GM06990 (cell line): ENCODE measurements at places on chromosomes 4 and X.

DNA sequence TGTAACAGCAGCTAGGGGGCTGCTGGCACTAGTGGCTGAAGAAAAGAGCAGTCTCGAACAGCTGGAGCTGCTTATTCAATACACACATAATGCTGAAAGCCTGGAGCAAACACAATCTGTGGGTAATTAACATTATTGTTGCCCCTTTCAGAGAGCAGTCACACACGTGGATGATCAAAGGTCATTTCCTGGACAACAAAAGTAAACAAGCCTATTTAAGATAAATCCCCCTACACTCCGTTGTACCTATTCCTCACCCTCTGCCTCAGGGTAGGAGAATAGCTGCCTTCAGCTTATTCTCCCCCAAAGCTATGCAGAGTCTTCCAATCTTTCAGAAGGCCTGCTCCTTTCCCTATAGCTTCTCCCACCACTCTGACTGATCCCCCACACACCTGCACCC is 803.9 kb downstream of the C4orf33 start:
- no peak for DNase-seq

GRCh38 chr4:134328741-134329140 is 127.2 kb upstream of the PABPC4L start:
- no peak for DNase-seq

GRCh38 chrX:106397788-106398538 is 213.8 kb upstream of the RADX start:
- DNase-seq: no peak

GRCh38 chr4:10123227-10124101 is 6.9 kb upstream of the WDR1 start:
- DNase-seq: no peak

- no peak for DNase-seq
Observed at GRCh38 chr4:55729351-55730279, 90.0 kb upstream of the EXOC1L start.

GRCh38 chrX:47247206-47247998 is 14.6 kb downstream of the USP11 start:
- DNase-seq: no peak

DNA sequence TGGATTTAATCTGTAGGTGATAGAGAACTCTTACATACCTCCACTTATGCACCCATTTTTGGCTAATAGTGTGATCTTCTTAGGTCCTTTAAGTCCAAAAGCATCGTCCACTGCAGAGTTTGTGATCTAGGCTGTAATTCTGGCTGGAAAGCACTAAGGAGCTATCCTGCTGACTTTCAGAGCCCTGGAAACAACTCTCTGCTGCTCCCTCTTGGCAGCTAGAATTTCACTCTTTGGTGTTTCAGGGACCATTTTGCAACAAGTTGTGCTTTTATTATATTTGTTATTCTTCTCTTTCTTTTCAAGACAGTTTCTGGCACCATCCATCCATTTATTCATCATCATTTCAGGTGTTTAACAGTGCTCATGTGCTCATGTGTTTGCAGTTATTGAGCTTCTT is 130.0 kb downstream of the RBM46 start:
- DNase-seq: no peak

- DNase-seq: no peak
Observed at GRCh38 chr4:18012134-18012806, 9.3 kb downstream of the LCORL start.

DNA sequence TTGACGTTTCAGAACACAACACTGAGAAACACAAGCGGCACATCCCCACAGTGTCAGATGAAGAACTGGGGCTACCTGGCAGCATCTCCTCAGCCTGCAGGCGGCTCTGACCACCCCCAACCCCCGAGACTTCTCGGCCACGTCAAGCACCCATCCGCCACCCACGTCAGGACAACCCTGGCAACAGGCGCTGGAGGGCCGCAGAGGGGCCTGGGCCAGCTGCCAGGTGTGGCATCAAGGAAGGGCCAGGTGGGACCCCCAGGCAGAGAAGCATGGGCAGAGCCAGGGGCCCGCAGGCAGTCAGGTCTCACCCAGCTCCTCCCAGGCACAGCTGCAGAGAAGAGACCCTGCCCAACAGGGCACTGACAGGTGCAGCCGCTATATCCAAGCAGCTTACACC is 22.3 kb downstream of the GAK start:
- no peak for DNase-seq

DNA sequence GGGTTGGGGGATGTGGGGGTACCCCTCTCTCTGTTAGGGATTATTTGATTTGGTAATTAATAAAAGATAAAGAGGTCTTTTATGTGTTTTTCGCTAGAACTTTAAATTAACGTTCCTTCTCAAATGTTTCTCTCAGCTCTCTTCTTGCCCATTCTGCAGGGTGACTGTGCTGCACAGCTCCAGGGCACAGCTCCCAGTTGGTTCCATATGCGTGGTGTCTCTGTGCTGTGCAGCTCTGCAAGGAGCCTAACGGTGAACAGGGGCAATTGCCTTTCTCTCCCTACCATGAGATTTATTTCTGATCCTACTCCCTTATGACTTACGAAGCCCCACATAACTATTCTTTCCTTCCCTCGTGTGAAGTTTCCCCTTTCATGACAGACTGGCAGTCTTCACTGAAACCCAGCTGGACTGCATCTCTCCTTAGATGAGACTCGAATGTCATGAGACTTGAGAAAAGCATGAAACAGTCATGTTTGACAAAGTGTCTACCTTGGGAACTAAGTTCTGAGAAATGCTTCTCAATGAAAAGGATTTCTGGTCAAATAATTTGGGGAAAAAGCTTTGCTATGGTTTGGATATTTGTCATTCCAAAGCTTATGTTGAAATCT is 50.2 kb upstream of the SPRY1 start:
- DNase-seq: no peak

DNA sequence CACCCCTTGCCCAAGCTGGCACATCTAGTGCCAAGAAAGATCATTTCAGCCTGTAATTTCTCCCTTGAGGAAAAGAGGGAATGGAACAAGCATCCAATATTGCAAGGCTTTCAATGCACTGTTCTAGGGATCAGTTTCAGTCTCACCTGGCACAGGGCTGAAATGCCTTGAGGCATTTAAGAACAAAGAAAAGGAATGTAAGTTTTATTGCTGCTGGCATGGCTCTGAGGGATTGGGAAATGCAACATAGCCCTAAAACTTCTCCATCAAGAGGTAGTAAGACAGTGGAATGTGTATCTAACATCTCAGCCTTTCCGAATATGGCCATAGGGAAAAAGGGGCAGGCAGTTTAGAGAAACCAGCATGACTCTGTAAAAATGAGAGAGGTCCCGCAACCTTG is 732.6 kb upstream of the LCORL start:
- no peak for DNase-seq

DNA sequence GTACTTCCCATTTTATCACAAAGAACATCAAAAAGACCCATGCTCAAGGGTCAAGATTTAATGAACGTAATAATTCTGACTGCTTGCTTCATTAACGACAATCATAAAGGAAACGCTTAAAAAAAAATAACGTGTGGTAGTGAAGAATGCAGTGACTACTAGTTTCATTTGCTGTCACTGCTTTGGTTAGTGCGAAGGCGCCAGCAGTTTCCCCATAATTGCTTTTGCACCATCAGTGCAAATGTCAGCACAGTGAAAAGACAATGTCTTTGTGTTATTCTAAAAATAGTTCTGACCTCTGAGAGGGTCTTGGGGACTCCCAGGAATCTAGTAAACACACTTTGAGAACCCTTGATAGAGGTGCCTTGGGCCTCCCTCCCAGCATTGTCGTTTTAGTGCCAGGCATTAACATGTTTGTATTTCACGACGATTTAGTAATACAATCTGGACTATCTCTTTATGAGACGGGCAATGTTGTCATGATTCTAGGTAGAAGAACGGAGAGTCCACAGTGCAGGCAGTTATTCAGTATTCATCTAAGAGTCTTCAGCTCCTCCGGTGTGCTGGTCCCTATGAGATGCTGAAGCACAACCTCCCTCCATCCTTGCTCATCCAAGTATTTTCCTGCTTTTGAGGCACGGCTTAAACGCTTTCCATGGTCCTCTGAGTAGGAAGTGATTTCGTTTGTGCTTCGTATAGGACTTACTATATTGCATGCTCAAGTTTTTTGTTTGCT is 71.0 kb downstream of the AFF1 start:
- peak; percentile 46 for DNase-seq

GRCh38 chrX:15678339-15678738 is 13.7 kb upstream of the CLTRN start:
- DNase-seq: no peak

DNA sequence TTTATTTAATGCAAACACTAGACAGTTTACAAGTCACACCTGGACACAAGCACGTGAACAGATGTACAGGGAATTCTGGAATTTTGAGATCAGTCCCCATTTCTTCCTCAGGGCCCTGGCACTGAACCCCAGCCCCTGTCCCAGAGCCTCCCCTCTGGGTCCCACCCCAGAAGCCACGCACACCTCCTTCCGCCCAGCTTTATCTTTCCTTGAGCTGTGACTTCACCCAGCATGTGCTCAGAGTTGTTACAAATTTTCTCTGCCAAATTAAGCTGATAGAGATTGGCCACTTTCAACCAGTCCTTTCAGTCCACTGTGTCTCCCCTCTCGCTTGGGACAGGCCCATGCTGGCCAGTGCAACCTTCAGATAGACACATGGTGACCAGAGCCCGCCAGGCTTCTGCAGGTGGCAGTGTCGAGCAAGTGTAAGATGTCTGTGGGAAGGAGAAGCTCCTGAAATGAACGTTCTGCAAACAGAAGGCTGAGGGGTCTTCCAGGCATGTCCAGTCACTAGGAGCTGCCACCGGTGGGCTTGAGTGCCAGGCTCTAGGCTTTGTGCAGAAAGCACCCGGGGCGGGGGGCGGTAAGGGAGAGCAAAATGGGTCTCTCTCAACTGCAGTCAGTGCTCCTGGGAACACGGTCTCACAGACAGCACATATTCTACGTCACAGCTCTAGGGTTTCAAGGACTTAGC is 73.3 kb downstream of the MTMR1 start:
- DNase-seq: no peak

DNA sequence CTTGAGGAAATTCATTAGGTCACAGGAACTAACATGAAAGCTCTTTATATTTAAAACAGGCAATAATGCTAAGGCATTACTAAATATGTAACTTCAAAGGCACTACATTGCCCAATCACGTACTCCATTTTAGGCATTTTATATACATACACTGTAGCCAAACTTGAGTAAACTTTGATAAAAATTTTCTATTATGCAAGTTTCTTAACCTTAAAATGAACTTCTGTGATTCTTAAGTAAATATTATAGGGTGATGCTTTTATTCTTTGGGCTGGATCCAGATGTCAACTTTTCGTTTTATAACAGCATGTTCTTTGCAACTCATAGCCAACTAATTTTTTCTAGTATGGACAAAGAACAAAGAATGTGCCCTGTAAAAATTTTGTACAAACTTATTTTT is 28.3 kb upstream of the MAP9 start:
- no peak for DNase-seq

- peak; percentile 50 for DNase-seq
Observed at GRCh38 chrX:20265726-20266681, 705 bp downstream of the RPS6KA3 start.

GRCh38 chr4:112156553-112156952 is 11.3 kb downstream of the FAM241A start:
- DNase-seq: no peak

DNA sequence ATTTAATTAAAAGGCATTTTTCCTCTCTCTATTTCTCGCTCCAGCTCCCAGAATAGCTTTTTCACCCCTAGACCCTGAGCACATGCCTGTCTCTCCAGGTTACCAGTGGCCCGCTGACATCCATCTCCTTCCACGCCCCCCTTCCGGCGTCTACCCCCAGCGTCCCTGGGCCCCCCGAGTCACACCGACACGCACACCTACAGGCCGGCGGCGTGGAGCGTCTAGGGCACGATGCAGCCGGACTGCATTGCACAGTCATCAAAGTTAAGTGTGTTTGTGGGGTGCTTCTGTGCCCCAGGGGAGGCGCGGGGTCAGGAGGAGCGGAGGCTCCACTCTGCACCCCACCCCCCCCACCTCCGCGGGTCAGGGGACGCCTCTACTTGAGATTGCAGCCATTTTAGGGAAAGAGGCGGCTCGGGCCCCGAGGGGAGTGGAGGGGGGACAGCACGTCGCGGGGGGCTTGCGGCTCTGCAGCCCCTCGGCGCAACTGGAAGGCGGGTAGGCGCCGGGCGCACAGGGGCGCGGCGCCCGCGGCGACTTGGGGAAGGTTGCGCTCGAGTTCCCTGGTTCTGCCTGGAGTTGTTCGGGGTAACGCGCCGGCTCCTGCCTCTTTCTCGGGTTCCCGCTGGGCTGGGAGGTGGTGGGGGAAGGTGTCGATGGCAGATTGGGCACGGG is 112.7 kb downstream of the DHX15 start:
- peak; percentile 27 for DNase-seq

GRCh38 chr4:25666031-25666630 is 10.5 kb downstream of the SLC34A2 start:
- no peak for DNase-seq

DNA sequence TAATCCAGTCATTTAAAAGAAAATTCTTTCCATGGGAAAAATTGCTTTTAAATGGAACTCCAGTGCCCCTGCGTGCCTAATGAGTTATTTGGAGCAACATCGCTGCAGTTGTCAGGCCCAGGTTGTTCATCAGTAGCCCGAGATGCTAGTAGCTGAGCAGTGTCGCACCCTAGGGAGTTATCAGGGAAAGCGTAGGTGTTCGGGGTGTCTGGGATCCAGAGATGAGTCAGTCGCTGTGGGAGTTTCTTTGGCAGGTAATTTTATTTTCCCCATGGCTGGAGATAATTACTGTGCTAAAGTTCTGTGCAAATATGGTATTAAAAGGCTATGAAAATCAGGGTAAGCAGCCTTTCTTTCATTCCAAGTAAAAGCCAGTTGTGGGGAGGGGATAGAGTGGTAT is 49.4 kb downstream of the ANXA3 start:
- no peak for DNase-seq

DNA sequence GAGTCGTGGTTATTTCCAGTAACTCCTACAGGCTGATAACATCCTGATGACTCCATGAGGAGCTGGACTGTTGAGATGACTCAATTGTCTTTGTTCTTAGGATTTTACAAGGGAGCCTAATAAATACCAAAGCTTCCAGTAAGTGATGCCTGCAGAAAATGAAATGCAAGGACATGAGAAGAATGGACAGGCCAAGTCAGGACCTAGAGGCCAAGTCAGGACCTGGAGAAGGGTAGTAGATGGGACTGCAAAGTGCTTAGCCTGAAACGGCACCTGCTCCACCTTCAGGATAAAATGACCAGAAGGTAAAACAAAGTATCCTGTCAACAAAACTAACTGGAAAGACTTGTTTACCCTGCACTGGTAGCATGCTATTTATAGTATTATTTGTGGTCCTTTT is 6.4 kb upstream of the SLC10A6 start:
- no peak for DNase-seq

- no peak for DNase-seq
Observed at GRCh38 chrX:118286066-118286762, 59.7 kb upstream of the WDR44 start.

- no peak for DNase-seq
Observed at GRCh38 chr4:98374643-98375042, 113.5 kb downstream of the RAP1GDS1 start.

GRCh38 chrX:106875151-106875550 is 28.0 kb downstream of the RIPPLY1 start:
- no peak for DNase-seq
